GM23248 (cell line): ENCODE measurements at places on chromosomes 4 and X.

DNA sequence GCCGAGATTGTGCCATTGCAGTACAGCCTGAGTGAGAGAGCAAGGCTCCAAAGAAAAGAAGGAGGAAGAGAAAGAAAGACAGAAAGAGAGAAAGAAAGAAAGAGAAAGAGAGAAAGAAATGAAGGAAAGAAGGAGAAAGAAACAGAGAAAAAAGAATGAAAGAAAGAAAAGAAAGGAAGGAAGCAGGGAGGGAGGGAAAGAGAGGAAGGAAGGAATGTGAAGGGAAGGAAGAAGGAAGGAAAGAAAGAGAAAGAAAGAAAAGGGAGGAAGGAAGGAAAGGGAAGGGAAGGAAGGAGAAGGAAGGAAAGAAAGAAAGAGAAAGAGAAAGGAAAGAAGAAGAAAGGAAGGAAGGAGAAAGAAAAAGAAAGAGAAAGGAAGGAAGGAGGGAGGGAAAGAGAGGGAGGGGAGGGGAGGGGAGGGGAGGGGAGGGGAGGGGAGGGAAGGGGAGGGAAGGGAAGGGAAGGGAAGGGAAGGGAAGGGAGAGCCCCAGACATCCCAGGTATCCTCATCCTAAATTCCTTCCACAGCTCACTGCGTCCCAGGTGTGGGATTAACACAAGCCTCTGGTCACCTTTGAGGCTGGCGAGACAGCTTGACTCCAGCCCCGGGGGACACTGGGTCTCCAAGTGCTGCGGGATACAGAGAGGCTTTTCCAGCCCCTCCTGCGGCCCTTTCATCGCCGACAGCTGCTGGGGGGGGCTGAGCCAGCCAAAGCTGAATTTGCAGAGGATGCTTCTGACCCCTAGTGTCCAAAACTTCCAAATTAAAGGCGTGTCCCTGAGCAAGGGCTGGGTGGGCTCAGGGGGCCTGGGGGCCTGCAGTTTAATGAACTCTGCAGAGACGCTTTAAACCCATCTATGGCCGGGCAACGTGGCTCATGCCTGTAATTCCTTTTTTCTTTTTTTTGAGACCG, 24.2 kb upstream of the CSF2RA start:
- no peak for DNase-seq

- no peak for DNase-seq
Observed at GRCh38 chr4:78237360-78237759, 180.2 kb downstream of the FRAS1 start.

GRCh38 chr4:185426960-185427688, 1.4 kb upstream of the UFSP2 start:
- no peak for DNase-seq

- peak; percentile 37 for DNase-seq
Observed at GRCh38 chrX:2577844-2578466, 77.2 kb upstream of the DHRSX start.

- DNase-seq: peak; percentile 79
Observed at GRCh38 chr4:57098941-57099340, 11.2 kb downstream of the IGFBP7 start.

GRCh38 chr4:74474345-74475090, 29.6 kb downstream of the AREG start:
- peak; percentile 54 for DNase-seq

- DNase-seq: no peak
Observed at GRCh38 chr4:73631565-73632226, 11.5 kb upstream of the RASSF6 start.

- DNase-seq: no peak
Observed at GRCh38 chr4:97074531-97074930, 1068.7 kb downstream of the STPG2 start.

GRCh38 chrX:133544115-133544514, 128.8 kb upstream of the GPC4 start:
- peak; percentile 84 for DNase-seq
